ENCODE measurements at places on chromosomes 12 and 14.

GRCh38 chr12:58321414-58321813 lies 380.0 kb downstream of the ATP23 start:
- DNase-seq, result no peak

- DNase-seq, result no peak
These were observed 102.9 kb upstream of the CCDC196 start for GRCh38 chr14:66383257-66383656.

DNA sequence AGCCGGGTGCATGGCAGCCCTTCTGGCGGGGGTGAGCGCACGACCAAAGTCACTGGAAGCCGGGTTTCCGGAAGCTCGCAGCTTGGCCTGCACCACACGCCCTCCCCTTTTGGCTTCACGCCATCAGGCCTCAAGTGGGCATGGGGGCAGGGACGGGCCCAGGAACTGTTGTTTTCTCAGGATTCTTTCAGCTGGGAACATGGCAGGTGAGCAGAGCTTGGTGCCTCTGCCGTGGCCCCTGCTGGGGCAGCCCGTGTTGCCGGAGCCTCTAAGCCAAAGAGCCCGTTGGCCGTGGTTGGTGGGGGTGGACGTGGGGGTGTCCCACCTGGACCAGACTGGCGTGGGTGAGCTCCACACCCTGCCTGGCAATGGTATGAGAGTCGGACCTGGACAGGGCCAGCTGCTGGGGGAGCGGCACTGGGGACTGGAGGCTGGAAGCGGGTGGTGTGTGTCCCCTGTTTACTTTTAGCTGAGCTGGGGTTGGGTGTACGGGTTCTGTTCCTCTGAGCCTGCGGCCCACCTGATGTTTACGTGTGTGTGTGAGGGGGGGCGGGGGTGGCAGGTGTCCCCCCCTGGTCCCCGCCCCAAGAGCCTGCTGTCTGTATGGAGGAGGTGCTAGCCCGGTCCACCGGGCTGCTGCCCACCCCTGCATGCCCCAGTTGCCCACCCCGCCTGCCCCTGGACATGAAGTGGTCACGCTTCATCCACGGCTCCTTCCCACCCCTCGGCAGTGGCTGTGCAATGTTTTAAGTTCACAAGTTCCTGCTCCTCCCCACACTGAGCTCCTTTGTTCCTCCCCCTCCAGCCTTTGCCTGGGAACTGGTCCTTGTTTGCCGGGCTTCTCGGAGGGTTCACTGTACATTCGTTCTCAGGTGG lies 28.7 kb upstream of the PLD4 start:
- no peak for DNase-seq

DNA sequence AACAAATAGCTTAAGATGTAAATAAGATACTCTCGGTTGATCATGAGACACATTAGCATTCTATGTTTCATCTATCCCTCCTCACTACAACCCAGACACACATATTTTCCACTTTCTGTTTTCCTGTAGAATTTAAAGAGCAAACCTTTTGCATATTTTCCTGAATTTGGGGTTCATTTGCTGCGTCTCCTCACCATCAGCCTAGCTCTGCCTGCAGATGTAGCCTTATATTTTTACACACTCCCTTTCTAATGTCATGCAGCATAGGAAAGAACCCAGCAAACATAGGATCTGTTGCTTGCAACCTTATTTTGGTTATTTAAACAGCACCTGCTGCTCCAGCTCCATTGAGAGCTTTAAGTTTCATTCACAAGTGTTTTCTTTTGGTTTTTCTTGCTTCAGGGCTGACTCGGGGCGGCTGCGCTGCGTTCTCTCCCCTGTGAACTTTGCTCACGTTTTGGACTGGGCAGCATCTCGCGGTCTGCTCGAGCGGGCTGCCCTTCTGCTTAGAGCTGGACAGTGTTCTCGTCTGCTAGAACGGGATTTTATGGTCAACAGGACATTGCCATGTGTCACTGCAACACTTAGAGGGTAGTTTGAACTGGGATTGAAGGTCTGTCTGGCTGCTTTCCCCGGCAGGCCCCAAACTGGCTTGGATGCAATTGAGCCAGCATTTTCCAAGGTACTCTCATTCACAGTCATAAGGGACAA lies 57.8 kb upstream of the VRK1 start:
- DNase-seq, result no peak
